ENCODE measurements at places on chromosomes 5 and 9.

DNA sequence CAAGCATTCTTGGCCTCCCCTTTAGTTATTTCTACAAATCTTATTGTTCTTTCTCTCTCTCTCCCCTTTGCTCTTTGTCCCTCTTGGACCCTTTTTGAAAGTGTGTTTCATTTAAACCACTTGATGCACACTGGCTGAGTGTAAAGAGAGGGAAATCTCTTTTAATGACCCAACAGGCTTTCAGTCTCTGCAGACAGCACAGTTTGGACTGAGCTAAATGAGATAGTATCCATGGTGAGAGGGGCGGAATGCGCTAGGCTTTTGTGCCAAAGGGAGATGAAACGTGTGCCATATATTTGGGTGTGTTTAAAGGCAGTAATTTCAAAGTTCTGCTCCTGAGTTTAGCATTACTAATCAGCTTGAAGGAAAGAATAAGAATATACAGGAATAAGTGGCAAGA is 184.9 kb downstream of the PCSK1 start:
- DNase-seq, result no peak

- no peak for DNase-seq
These were observed 376.9 kb downstream of the DTWD2 start for GRCh38 chr5:118611332-118611945.

DNA sequence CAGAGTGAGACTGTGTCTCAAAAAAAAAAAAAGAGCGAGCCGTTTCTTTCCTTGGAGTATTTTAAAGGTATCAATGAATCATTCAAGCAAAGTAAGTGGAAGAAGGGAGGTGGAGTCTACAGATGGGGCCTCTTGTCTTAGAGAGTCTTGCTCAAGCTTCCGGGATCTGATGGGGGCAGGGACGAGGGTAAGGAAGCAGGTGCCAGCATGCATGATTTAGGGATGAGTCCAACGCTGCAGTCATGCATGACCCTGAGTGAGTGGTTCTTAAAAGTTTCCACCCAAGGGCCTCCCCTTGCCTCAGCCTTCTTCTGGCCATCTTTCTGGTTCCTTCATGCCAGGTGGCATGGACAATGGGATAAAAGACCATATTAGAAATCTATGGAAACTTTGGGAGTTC is 79.6 kb downstream of the MYO10 start:
- DNase-seq, result no peak

DNA sequence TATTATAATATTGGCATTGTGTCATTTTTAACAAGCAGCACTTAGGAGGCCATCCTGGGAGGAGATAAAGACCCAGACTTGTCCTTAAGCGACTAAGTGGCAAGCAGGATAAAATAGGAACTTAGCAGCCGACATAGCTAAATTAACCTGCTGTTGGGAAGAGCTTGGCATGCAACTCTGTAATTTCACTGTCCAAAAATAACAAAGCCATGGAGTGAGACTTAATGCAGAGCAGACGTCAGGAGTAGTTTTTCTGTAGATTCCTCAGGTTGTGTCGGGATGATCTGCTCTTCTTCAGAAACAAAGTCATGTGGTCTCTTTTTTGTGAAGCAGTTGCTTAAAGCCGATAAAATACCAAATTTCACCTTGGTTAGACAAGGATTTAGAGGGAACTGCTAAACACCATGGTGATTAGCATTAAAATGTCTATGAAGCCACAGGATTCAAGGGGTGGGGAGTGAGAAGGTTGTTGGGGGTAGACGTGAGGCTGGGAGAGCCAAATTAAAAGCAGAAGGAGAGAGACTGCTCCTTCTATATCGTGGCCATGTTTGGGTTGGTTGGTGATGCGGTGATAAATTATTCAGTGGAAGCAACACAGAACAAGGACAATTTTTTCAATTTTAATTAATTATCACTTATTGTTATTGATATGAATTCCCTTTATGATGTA is 303.0 kb downstream of the CSNK1G3 start:
- no peak for DNase-seq

DNA sequence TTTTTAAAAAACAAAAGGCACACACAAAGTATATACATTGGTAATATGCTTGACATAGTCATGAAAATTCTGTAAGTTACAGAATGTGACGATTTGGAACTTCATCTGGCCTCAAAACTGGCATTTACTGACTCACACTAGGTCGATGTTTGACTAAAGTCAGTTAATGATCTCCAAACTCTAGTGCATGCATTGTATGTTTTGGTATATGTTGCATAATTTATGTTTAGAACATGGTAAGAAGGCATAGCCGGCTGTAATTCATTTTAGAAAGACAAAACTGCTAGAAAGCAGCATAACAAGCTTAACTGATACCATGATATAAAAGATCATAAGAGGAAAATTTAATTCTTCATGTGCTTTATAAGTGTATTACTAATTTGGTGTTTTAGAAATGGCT is 58.6 kb upstream of the RICTOR start:
- no peak for DNase-seq

DNA sequence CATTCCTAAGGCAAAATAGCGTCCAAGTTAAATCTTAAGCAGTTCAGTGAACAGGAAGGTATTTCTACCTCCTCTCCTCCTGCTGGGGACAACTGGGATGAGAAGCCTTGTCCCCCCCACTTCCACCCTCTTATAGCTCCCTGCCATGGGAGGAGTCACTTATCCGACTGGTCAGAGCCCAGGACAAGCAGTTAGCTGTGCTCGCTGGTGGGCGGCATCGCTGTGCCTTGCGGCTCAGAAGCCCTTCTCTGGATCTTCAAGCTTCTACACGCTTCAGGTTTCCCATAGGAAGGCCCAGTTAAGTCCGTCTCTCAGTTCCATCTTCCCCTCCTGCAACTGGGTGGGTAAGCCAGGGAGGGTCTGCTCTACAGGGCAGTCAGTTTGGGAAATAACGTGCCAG is 77.2 kb downstream of the PAX5 start:
- DNase-seq, result no peak

- no peak for DNase-seq
These were observed 41.8 kb upstream of the KCNMB1 start for GRCh38 chr5:170430866-170431437.

GRCh38 chr5:30581198-30581935 is 612.1 kb upstream of the CDH6 start:
- DNase-seq, result no peak

GRCh38 chr9:88789785-88790184 is 201.5 kb upstream of the S1PR3 start:
- no peak for DNase-seq

DNA sequence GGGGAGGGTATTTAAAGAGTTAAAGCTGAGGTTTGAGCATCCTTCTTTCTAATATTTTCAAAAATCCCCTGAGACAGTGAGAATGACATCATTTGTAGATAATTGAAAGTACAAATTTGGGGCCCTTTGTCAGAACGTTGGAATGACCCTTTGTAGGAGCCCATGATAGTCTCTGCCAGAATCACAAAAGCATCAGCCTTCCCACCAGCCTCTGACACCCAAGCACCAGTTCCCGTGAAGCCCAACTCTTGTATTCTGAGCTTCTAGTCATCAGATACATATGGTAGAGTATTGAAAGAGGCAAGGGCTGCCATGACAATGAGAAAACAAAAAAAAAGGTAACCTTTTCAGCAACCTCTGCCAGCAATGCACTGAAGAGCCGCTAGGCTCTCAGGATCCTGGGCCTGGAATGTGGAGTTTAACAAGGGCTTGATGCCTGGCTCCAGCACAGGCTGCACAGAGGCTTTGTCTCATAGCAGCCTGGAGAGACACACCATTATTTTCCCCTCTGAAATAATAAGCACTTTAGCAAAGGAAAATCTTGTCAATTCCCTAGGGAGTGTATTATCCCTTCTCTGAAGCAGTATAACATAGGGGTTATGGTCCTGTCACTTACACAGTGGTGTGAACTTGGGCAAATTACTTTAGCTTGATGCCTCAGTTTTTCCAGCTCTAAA is 114.4 kb downstream of the ZNF608 start:
- no peak for DNase-seq

DNA sequence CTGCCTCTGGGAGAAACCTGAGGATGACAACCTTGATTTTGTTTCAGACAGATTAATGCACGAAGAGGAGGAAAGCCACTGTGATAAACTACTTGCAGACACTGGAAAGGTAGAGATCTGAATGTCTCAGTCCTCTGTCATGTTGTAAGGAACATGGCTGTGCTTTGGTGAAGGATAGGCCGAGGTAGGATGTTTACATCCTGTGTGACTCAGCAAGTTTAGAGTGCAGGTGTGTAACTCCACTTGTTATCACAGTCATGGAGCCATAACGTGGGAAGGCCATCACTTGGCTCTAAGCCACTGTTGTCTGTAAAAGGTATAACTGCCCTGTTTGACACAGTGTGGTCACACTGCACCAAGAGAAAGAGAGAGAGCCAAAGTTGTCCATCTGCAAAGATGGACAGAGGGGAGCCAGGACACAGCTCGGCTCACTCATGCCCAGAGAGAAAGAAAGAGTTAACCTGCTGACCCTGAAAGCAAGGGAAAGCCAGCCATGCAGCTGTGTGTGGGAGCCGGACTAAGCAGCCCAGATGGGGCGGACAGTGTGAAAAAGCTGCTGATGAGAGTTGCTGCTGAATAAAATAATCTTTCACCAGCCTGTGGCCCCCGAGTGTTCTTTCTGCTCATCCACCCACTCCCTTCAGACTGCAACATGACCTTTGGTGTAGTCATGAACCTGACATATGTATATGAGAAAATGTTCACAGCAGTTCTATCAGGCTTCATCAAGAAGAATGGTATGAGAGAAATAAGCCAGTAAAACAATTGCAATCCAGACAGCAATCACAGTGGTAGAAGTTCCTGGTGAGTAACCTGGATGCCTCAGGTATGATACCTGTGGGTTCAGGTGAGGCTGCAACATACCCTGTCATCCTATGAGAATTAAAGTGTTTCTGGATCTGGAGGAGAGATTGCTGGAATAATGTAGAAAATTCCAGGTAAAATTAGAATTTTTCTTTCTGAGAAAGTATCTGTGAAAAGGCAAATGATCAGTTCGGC is 115.9 kb downstream of the TARS1 start:
- DNase-seq, result no peak

DNA sequence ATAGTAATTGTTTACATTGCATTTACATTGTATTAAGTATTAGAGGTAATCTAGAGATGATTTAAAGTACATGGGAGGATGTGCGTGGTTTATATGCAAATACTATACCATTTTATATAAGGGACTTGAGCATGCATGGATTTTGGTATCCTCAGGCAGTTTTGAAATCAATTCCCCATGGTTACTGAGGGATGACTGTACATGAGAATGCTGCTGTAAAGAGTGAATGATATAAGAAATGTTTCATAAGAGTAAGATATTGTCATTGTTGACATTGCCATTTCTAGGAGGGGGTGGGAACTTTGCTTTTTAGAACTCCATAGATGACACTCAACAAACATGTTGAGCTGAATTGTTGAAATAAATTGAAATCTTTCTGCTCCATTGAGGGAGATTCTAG is 185.0 kb downstream of the SEMA6A start:
- DNase-seq, result no peak

GRCh38 chr9:2290382-2290781 is 275.2 kb downstream of the SMARCA2 start:
- no peak for DNase-seq

- DNase-seq, result no peak
These were observed 431.4 kb upstream of the CCNG1 start for GRCh38 chr5:163005949-163006348.

DNA sequence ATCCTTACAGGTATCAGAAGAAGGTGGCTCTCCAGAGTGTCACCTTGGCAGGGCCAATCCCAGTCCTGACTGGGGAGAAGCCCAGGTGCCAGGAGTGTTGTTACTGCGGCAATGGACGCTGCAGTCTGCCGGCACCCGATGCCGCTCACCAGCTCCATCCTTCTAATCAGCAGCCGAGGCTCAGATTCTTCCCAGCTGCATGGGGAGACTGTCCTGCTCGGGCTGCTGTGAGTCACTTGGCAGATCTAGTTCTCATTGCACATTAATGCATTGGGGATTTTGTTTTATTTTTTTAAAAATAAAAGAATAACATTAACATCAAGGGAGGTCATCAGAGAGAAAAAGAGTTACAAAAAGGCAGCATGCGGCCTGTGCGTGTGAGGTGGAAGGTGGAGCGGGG is 115.8 kb downstream of the MTX3 start:
- no peak for DNase-seq

DNA sequence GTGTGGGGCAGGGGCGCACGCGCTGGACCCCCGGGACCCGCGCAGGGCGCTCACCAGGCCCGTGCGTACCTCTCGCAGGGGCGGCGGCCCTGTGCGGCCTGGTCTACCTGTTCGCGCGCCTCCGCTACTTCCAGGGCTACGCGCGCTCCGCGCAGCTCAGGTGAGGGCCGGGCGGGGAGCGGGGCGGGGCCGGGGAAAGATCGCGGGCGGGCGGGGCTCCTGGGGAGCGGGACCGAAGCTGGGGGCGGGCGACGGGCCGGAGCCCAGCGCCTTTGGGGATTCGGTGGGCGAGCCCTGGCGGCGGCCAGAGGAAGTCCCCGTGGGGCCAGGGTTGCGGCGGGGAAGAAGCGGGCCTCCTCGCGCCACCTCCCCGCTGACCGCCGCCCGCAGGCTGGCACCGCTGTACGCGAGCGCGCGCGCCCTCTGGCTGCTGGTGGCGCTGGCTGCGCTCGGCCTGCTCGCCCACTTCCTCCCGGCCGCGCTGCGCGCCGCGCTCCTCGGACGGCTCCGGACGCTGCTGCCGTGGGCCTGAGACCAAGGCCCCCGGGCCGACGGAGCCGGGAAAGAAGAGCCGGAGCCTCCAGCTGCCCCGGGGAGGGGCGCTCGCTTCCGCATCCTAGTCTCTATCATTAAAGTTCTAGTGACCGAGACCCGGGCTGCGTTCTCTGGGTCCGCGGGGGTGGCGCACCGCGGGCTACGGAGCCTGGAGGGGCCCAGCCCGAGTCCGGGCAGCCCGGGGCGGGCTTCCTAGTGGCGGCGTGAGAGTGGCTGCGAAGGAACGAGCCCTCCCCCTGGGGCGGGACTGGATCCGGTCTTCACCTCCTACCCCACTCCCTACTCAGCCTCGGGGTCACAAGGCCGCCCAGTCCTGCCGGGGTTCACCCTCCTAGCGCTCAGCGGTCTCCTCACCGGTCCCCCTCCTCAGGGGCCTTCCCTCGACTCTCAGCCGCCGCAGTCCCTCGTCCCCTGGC is 2.4 kb downstream of the LTC4S start:
- peak; percentile 67 for DNase-seq

GRCh38 chr5:17235731-17236330 is 18.4 kb downstream of the BASP1 start:
- DNase-seq, result no peak

- no peak for DNase-seq
These were observed 260.4 kb downstream of the MLLT3 start for GRCh38 chr9:20361656-20362570.

DNA sequence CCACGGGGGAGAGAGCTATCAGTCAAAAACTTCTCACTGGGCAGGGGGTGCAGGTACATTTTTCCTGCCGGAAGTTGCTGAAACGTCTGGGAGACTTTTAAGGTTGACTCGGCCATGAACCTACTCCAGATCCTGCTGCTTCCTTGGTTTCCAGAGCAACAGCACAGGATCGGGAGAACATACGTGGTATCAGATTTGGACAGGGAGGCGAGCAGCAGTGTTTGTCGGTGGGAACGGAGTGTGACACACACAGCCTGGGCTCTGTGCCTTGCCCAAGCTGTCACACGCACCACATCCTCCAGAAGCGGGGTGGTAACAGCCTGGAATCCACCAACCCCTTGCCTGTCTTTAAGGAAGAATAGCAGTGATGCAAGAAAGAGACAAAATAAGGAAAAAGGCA is 276.5 kb downstream of the SLIT3 start:
- DNase-seq, result no peak

Data from activated CD4-positive, alpha-beta T cell treated with anti-CD3 and anti-CD28 coated beads, Interleukin-2, amount 50 U/mL, for 4 hours (primary cell).